ENCODE measurements at places on chromosomes 3 and 15.

- no peak for DNase-seq
Observed at GRCh38 chr15:59203008-59203407, 3.6 kb upstream of the LDHAL6B start.

GRCh38 chr3:114427285-114428043, 133.6 kb downstream of the TIGIT start:
- DNase-seq = no peak

DNA sequence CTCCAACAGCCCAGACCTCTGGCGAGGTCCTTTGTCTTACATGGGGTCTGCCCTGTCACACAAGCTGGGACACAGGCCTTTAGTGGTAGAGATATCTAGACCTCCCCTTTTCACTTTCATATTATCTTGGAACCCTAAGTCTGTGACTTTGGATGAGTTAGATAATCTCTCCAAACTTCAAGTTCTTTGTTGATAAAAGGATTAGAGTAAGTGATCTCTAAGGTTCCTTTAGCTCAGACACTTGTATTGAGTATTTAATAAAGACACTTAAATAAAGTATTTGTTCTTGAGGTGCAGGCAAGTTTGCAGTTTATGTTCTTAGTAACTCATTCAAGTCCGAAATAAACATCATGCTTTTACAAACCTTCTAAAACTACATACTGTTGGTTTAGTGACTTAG, 459.6 kb downstream of the SHQ1 start:
- no peak for DNase-seq

GRCh38 chr15:52069559-52069958, 43.0 kb downstream of the BCL2L10 start:
- DNase-seq = no peak

- no peak for DNase-seq
Observed at GRCh38 chr3:195666-196065, 897 bp upstream of the CHL1 start.

GRCh38 chr15:80615783-80616391, 79.2 kb upstream of the ABHD17C start:
- peak; percentile 78 for DNase-seq

DNA sequence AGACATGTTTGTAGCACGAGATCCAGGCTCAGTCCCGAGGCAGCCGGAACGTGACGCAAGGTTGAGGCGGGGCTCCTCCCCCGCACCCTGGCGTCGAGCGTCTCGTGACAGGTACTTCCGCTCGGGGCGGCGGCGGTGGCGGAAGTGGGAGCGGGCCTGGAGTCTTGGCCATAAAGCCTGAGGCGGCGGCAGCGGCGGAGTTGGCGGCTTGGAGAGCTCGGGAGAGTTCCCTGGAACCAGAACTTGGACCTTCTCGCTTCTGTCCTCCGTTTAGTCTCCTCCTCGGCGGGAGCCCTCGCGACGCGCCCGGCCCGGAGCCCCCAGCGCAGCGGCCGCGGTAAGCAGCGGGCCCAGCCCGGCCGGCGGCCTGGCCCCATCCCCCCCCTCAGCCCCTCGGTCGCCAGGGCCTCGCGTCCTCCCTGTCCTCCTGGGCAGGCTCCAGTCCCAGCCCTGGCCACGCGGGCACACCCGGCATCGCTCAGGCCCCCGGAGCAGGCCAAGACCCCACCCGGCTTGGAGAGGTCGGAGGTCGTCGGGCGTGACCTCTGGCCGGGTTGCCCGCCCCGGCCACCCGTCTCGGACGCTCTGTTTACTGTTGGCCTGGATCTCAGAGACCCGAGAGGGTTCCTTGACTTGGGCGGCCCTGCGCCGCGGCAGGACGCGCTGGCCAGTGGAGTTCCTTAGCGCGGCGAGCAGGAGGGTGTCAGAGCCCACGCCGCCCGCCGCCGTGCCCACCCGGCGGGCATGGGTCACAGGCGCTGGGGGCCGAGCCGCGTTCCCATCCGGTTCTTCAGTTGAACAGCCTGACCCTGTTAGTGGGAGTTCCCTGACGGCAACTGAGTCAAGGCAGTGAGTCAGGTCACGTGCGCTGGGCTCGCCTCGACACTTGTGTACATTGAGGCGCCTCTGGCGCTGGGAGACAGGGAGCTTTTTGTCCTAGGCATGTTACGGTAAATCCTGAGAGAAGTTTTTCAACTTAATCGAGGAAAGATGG, at the start of gene RAB7A:
Gene RAB7A (plus strand): TSS at position 161 of the 994 bp plus-strand sequence. CDS start 69,185 bp downstream, outside the sequence.
- peak; percentile 94 for DNase-seq

GRCh38 chr15:70087708-70088352, 9.9 kb downstream of the TLE3 start:
- no peak for DNase-seq

DNA sequence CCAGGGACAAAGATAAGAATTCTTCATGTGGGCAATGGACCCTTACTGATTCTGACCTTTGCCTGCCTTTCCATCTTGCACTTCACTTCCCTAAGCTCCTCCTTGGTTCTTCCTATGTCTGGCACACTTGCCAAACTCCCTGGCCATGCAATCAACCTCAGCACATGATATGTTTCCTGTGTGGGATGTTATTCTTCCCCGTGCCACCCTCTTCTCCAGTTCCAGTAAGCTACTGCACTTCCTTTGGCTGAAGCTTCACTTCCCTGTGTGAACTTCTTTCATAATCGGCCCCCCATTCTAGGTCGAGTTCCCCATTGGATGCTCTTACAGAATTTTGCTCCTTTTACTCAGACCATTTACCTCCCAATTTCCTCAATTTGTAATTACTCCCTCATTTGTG, 10.7 kb upstream of the TASOR start:
- no peak for DNase-seq

GRCh38 chr3:34582055-34582454, 783.6 kb downstream of the PDCD6IP start:
- no peak for DNase-seq

GRCh38 chr15:74783072-74783807, 1.4 kb downstream of the CSK start:
- no peak for DNase-seq

GRCh38 chr3:159987291-159987711, 1.3 kb upstream of the IL12A start:
- DNase-seq = no peak

DNA sequence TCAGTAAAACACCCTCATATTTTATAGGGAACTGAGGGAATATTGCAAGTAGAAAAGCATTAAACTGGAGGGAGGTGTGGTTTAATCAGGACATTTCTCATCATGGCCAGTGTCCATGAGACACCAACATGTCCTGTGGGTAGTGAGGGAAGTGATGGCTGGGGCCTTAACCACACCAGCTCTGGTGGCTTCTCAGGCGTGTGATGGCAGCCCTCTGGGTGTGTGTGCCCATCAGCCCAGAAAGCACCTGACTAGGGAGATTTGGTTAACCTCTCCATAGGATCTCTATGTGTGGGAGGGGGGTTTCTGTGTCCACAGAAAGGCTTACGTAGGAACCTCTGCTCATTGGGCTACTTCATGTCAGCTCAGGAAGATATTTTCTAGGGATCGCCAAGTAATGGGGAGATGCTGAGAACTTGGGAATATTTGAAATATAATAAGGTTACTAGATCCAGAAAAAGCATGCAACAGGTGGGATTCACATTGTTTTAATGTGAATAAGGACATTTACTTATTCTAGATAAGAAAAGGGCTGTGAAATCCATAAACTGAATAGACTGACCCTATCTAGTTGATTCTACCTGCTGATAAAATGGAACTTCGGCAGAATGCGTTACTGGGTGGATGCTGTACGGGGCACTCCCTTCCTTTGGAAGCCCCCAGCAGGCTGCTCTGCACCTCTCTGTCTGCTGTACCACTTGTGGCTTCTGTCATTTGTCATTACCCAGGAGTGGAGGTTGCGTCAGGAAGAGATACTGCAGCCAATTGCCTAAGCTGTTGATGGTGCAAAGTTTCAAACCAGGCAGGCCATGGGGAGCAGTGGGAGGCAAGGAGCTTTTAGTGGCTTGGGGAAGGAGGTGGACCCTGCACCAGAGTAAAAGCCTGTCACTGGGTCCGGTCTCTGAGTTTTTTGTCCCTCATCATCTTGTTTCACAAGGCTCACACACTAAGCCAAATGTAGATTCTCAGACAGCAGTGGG, 21.5 kb downstream of the PDHB start:
- no peak for DNase-seq

DNA sequence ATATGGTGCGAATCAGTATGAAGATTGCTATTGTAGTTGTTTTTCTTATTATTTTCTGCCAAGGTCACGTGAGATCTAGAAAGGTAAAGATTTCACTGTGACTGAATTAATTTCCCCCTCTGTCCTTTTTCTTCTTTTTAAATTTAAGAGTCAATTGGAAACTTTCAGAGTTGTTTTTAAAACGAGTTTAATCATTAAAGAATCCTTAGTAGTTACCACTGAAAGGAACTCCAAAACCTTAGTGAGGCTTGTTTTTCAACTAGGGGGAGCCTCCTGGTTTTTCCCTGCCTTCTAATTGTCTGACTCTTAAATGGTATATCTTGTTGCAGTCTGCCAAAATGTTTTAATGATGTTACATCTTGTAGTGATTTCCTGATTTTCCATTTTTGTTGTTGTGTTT, 17.6 kb downstream of the P2RY12 start:
- no peak for DNase-seq

- DNase-seq = no peak
Observed at GRCh38 chr3:122273498-122273897, 51.5 kb upstream of the CSTA start.

GRCh38 chr3:141454906-141455602, 31.8 kb upstream of the RASA2 start:
- DNase-seq = peak; percentile 65

DNA sequence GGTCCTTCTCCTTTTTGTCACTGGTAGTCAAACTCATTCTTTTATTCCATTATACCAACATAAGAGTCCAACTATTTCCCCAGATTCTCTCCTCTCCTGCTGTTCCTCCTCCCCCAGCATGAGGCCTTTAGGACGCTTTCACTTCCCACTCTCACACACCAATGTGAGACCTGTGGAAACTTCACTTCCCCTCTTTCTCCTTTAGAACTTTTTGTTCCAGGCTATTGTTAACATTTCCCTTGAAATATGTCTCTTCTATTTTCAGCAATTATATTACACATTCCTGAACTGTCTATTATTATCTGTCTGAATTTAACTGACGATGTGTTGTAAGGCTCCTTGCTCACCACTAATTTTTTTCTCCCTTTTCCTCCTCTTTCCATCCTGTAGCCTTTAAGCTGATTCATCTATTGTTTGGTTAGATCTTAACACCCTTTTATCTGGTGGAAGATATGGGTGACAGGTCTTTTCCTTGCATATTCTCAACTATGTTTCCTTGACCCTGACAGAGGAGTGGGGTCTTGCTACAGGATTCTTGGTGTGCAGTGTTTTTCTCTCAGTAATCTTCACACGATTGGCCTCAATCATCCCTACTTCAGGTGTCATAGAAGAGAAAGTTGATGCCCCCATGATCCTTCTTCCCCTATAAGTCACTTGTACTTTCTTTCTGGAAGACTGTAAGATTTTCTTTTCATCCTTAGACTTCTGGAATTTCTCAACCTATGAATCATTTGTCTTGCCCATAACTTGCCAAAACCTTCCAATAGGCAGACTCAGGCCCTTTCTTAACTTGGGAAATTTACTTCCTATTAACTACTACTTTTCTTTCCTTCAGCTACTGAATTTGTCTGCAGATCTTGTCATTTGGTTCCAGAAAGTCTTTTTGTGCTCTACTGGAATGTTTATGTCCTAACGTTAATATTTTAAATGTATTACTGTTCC, 5.9 kb downstream of the CYP19A1 start:
- DNase-seq = no peak

DNA sequence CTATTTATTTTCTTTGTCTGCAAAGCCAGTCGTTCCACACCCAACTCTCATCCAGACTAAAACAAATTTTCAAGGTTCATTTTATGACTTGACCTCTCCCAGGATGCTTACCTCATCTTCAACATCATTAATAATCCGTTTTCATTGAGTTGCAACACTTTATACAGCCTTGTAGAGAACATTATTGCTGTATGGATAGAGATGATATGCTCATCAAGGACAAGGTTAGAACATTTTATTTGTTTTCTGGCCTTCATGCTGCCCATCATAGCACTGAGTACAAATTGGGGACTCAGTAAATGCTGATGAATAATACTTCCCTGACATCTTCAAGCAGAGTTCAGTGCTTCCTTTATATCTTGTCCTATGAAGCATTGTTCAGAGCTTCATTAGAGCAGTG, 120.2 kb downstream of the OXSM start:
- DNase-seq = no peak

DNA sequence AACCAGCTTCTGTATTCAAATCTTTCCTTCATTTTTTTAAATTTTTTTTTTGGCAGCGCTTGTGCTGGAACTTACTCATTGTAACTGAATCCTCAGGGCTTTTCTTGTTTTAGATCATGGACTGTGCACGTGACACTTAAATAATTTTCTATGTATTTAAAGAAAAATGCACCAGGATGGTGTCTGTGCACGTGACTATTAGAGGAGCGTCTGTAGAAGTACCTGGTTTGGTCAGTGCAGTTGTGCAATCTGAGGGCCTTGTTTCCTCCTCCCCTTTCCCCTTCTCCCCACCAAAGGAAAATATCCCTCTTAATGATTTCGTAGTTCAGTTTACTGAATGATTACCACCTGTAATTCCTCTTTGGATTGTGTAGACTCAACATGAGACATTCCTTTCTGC, 31.3 kb downstream of the EDEM1 start:
- no peak for DNase-seq

DNA sequence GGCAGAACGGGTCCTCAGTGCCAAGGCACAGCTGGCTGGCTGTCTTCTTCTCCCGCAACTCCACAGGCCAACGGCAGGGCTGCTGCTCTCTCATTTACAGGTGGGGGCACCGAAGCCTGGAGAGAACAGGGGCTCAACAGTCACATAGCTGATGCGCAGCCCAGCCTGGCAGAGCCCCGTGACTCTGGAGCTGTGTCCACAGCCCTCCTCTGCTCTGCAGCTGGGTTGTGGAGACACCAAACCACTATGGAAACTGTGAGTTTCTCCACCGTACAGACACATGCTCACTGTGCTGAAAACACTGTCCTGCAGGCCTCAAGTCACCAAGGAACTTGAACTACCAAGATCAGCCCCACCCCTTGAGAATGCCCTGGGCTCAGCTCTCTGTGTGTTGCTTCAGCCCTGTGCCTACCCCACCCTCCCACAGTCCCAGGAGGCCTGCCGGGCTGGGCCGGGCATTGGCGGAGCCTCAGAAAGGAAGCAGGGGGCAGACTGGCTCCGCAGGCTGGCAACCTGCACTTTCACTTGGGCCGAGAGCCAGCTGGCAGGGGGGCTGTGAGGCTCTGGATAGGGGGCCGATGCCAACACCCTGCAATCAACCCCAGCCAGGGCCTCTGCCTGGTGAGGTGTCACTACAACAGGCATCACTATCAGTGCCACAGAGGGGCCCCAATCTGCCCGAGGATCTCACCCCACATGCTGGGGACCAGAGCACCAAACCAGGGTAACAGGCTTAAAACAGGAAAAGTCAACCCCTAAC, 113.7 kb upstream of the RPL32 start:
- peak; percentile 14 for DNase-seq

DNA sequence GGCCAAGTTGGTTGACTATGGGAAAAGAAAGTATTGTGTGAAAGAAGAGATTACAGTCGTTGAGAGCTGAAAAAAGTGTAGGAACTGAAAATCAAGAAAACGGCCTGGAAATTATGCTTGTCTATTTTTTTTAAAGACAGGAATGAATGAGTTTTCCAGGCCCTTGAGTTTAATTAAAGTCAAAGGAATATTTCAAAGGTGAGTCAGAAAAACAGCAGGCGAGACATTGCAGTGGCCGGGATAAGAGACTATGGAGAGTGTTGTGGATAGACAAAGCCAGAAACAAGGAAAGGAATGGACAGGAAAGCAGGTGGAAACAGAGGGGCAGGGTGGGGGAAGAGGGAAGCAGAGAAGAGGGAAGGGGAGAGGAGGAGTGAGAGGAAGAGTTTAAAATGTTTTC, 275.1 kb upstream of the LRTM1 start:
- no peak for DNase-seq

GRCh38 chr3:126180477-126181397, at the start of gene ALDH1L1:
TSS of gene ALDH1L1 (minus strand) at chr3:126180586. CDS start at chr3:126160979, 19,607 bp downstream.
- no peak for DNase-seq

- no peak for DNase-seq
Observed at GRCh38 chr3:194756460-194756779, 70.7 kb downstream of the FAM43A start.
